Activated naive CD4-positive, alpha-beta T cell treated with anti-CD3 and anti-CD28 coated beads, Interleukin-2, amount 50 U/mL, for 72 hours (primary cell): ENCODE measurements at places on chromosomes 4 and X. TPM values are rescaled to one million over a fixed set of nuclear protein-coding genes. Genes with fewer than 3 reads are reported as not detected.

DMD gene
- total RNA-seq = 2.0 TPM

FAM9C gene
- 0.41 TPM for total RNA-seq

GAGE2A gene
- not detected for total RNA-seq

CD40LG gene
- 134 TPM for total RNA-seq

PLAC8 gene
- total RNA-seq = 169 TPM

ZRSR2 gene
- 12.3 TPM for total RNA-seq

PCDH7 gene
- total RNA-seq = not detected

IQSEC2 gene
- total RNA-seq = not detected

PNCK gene
- total RNA-seq = 1.0 TPM

PPP4R3C gene
- not detected for total RNA-seq

CACNA1F gene
- 2.6 TPM for total RNA-seq

SLC38A5 gene
- 94.5 TPM for total RNA-seq

KIAA1210 gene
- total RNA-seq = not detected

PAQR3 gene
- 16.7 TPM for total RNA-seq

MSANTD1 gene
- 0.48 TPM for total RNA-seq

ETDC gene
- not detected for total RNA-seq

CCDC149 gene
- 0.61 TPM for total RNA-seq

MAGEB2 gene
- not detected for total RNA-seq

GAGE13 gene
- total RNA-seq = not detected

ARHGAP4 gene
- total RNA-seq = 90.0 TPM

C1GALT1C1 gene
- 20.4 TPM for total RNA-seq

MSX1 gene
- total RNA-seq = not detected

XK gene
- total RNA-seq = 0.04 TPM

DDIT4L gene
- 2.0 TPM for total RNA-seq

CWH43 gene
- total RNA-seq = not detected

ATP2B3 gene
- not detected for total RNA-seq

MAGEB6 gene
- not detected for total RNA-seq

PIN4 gene
- 3.1 TPM for total RNA-seq

UTP14A gene
- 29.3 TPM for total RNA-seq

SLC6A8 gene
- 2.2 TPM for total RNA-seq

RELL1 gene
- total RNA-seq = 15.2 TPM

SERTM2 gene
- total RNA-seq = not detected

GPC4 gene
- total RNA-seq = not detected

ZNF280C gene
- total RNA-seq = 6.3 TPM

RNF128 gene
- total RNA-seq = not detected

PRKX gene
- 49.0 TPM for total RNA-seq

ZNF518B gene
- total RNA-seq = 18.4 TPM

SPIN2A gene
- total RNA-seq = 0.64 TPM

SORCS2 gene
- total RNA-seq = not detected

AKAP4 gene
- not detected for total RNA-seq

HSFX2 gene
- not detected for total RNA-seq

HTRA3 gene
- not detected for total RNA-seq

PDGFC gene
- total RNA-seq = not detected

NKX3-2 gene
- not detected for total RNA-seq

NR3C2 gene
- 7.1 TPM for total RNA-seq

SSX1 gene
- total RNA-seq = not detected

TMPRSS11B gene
- total RNA-seq = not detected

RBMX2 gene
- 51.3 TPM for total RNA-seq

PSAPL1 gene
- total RNA-seq = not detected

HSFX3 gene
- not detected for total RNA-seq

FAM184B gene
- total RNA-seq = not detected

VGLL1 gene
- total RNA-seq = not detected

GABRE gene
- total RNA-seq = not detected

HEPH gene
- total RNA-seq = 0.18 TPM

ARX gene
- total RNA-seq = not detected

LRCH2 gene
- not detected for total RNA-seq
